Lower leg skin (tissue), 4 donors: ENCODE measurements at places on chromosomes 7 and 10.

DNA sequence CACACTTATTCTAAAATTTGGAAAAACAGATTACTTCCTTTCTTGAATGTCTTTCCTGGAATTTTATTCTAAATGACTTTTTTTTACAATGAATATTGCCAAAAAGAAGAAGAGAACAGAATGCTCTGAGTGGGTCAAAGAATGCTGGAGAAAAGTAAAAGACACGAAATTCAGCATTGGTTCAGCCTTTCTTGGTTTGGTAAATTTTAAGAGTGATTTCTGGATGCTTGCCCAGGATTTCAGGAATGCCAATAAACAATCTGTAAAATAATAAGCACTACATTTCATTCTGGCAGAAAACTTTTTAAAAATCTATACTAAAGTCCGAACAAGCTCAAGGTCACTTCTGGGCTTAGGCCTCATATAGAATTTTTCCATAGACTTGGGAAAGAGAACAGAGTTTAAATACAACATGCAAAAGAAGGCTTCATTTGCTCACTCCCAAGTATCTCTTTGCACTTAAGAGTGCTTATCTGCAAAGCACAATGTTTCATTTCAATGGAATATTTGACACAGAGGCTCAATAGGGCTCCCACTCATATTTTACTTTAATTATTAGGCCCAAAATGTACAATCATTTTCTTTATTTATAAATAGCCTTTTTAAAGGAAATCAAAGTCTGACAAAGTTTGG, 359.5 kb upstream of the ANKRD30A start:
- no peak for DNase-seq

DNA sequence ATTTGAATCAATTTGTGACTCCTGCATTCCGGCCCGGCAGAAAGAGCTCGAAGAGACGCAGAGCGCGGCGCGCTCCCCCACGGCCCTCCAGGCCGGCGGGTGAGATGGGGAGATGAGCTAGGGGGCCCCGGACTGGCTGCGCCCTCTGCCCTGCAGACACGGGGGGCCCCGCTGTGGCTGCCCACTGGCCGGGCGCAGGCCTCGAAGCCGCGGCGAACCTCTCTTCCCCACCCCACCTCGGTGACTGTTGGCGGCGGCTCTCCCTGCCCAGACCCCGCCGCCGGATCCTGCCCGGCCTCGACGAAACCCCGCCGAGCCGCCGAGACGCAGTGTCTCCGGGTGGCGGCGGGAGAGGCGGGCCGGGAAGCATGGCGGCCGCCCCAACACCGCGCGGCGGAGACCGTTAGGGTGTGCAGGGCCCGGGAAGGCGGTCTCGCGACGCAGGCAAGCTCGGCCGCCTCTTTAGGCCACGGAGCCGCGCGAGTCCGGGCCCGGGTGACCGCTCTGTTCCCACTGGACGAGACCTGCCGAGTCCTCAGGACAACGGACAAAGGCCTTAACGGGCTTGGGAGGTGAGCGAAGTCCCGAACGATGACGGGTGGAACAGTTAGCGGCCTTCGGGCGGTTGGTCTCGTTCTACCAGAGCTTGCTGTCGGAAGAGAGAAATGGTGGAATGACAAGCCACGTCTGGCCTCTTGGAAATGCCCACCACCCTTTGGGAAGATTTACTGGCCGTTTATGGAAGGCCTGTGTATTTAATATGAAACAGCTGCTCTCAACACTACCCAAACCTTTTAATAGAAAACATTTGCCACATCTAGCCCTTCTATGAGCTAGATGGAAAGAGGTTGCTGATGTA, 24.3 kb downstream of the NUP42 start:
- DNase-seq, result no peak

GRCh38 chr10:89679986-89680385, 21.4 kb upstream of the KIF20B start:
- no peak for DNase-seq

DNA sequence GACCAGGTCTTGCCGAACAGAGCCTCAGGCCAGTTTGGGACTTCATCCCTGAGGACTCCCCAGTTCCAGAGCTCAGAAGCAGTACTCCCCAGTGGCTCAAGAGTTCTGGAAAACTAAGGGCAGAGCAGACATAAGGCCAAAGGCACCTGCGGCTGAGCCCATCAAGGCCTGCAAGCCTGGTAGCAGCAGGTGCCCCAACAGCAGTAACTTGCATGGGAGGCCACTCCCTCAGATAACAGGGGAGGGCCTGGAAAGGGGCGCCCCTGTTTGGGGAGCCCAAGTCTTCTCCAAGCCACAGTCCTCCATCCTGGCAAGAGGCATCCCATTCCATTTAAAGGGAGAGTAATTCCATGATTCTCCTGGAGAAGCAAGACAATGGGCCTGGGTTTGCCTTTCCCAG, 13.0 kb downstream of the POLL start:
- DNase-seq, result no peak

- no peak for DNase-seq
These were observed 82.6 kb downstream of the PRKG1 start for GRCh38 chr10:51156926-51157325.

DNA sequence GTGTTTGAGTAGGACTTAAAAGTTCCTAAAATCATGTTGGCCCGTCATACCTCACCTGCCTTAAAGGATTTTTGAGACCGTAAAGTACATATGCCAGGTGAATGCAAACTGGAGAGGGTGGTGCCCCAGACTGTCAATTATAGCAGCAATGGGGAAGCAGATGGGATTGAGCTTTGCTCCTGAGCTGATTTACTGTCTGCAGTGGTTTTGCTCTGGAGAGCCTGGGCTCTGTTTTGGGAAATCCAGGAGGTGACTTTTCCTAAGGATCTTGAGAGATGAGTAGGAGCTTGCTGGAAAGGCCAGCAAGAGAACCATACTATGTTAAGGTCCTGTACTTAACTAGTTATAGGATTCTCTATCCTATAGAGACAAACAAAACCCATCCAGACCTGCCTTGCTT, 43.0 kb downstream of the COL13A1 start:
- DNase-seq, result no peak

DNA sequence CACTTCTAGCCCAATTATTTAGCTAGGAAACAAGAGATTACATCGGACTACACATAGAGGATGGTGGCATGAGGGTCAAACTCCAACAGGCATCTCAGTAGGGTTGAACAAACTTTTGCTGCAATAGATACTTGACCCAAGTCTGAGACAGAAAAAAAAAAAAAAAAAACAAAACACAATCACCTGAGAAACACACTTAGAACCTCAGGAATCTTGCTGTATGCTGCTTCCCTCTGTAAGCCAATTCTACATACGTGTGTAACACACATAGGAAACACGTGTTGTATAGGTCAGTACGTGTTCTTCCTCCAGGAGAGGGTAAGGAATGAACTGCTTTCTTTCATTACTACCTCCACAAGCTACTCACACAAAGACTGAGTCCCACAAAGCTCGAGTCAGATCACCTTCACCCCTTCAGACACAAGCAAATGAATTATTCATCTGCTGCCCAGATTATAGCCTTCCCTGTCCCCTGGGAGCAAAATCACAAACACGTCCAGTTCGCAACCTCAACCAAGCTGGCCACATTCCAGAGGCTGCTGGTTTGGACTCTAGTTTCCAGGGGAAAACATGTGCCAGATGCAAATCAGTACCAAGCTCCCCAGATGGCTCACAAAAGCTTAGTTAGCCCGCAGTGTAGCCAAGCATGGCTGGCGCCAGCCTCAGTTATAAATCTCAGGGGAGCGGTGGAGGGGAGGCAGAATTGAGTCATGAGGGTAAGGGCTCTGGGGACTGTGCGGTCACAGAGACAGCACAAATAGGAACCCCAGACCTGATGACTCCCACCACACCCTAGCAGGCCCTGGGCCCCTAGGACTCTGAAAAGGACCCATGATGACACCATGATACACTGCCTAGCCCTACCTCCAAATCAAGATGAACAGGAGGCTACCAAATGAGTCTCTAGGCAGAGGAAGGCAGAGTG, 15.1 kb downstream of the PSAP start:
- DNase-seq, result peak; percentile 92

DNA sequence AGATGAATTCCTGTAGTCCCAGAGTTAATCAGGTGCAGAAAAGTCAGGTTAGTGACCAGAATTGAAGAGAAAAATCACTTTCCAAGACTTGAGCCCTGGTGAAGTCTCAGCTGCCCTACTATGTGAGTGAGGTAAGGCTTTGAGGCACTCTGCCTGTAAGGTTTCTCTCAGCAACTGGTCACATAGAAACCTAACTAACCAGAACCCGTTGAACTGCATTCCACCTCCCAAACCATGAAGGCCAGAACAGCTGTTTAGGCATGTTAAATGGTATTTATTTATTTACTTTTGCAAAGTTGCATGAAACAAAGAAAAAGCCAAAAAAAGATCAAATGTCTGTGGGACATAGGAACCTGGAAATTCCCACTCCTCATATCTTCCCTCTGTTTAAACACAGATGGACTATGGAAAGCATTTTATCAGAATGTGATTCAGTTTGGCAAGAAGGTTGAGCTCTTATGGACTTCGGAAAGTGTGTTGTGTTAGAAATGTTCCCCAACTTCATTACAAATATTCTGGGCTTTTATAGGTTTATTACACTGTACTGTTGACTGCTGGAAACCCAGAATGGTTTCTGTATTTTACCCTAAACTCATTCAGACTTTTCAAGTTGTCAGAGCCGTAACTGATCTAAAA, 12.8 kb upstream of the GPR85 start:
- DNase-seq, result no peak

- DNase-seq, result no peak
These were observed 186.6 kb upstream of the INHBA start for GRCh38 chr7:41889472-41889871.

- DNase-seq, result no peak
These were observed 87.3 kb upstream of the DIP2C start for GRCh38 chr10:776772-777171.

- DNase-seq, result peak; percentile 6
These were observed 243.0 kb downstream of the WDR37 start for GRCh38 chr10:1299041-1299726.

DNA sequence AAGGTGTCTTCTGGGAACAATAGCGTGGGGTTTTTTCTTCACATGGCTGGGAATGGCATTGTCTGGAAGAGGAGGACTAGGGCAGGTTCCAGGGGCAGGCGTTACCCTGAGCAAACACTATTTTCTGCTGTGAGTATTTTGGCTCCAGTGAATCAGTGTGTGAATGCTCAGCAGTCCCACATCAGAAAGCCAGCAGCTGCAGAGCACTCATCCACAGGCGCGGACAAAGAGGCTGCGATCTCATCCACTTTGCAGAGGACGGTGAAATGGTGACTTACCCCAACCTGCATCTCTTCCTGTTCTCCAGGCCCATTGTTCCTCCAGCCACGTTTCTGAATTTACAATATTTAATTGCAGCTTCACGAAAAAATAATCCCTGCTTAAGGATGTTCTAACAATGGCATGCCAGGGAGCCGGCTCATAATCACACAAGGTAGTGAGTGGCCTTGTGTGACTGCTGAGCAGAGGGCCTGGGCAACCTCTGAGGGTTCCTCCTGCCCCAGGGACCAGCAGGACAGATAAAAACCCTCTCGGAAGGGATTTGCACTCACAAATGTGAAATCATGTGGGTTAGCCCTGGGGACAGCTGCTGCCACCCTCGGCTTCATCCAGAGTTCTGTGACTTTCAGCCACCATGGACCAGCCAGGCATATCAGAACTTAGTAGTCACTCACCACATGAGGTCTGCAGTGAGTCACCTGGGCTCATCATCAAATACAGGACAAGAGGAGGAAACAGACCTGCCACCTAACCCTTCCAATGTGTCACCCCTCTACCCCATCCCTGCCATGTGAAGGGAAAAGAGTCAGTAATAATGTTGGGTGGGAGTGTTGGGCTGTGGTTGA, 65.0 kb upstream of the EN2 start:
- no peak for DNase-seq

DNA sequence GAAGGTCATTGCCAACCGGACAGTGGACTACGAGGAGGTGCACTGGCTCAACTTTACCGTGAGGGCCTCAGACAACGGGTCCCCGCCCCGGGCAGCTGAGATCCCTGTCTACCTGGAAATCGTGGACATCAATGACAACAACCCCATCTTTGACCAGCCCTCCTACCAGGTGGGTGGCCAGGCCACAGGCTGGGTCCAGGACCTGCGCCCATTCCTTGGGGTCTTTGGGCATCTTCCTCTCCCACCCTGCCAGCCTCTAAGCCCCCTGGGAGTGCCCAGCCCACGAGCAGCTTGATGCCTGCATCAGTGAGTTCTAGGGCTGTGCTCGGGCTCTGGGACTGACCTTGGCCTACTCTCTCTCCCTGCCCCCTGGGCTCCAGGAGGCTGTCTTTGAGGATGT, 25.8 kb upstream of the VSIR start:
- DNase-seq, result no peak

- DNase-seq, result no peak
These were observed 33.1 kb downstream of the CACNA2D1 start for GRCh38 chr7:82410461-82410860.

DNA sequence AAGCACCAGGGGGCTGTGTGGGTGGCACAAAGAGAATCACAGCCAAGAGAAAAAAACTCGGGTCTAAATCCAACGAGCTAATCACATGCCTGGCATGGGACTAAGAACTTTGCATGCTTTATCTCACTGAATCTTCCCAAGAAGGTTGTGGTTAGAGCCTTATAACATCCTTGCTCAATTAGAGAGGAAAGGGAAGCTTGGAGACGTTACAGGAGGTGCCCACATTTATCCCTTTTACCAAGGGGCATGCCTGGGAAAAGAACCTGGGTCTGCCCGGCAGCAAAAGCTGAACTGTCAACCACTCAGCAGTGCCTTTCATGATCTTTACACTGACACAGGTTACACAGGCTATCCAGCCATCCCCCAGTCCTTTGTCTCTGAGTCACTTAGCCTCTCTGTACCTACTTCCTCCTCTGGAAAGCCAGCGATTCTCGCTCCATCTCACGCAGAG, 190.1 kb downstream of the PRPF18 start:
- no peak for DNase-seq

GRCh38 chr10:121335386-121335925, 262.8 kb downstream of the FGFR2 start:
- no peak for DNase-seq

DNA sequence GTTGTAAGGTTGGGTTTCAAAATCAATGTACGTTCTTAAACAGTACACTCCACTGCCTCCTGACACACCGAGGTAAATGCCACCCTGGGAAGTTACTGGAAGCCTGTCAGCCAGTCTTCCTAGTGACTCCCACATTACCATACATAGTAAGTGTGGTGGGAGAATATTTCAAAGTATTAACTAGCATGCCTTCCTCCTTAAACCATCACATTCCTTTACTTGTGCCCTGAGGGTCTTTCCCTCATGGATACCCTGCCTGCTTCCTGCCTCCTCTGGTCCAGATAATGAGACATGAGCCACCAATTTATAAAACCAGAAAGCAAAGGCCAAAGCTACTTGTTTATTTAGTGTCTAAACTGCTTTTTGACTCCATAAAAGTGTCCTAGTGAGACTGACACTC, 23.3 kb upstream of the SORCS3 start:
- DNase-seq, result no peak
